ENCODE measurements at places on chromosomes 11 and 22.

DNA sequence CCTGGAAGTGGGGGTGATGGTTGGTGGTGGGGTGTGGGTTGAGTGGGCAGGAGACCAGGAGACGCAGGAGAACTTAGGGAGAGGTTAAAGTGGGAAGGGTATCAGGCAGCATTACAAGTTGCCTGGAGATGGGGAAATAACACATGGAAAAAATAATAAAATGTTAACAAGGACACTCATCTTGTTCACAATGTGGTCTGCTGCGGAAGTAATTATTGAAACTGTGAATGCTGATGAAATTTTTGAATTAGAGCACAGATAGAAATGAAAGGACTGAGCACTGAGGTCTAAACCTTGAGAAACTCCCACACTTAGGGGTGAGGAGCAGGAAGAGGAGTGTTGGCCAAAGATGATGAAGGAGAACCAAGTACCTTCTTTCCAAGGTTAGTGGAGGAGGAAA is 346.0 kb upstream of the PLET1 start:
- DNase-seq = no peak

- no peak for DNase-seq
Observed at GRCh38 chr11:70669871-70670675, 271.7 kb downstream of the CTTN start.

DNA sequence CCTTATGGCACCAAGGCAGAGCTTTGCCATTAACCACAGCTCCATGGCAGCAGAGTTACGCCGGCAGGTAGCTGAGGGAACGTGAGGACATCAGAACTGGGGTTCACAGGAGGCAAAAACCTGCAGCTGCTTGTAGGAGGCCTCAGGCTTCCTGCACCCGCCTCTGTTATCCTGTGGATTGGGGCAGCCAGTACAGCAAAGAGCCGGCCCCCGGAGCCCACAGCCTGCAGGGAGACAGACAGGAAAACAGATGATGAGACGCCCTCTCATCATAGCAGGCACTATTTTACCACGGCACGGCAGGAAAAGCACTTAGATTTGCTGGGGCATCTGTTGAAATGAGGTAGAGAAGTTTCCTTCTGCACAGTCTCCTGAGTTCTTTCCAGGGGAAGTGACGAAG is 870.3 kb downstream of the TBC1D22A start:
- DNase-seq = no peak

DNA sequence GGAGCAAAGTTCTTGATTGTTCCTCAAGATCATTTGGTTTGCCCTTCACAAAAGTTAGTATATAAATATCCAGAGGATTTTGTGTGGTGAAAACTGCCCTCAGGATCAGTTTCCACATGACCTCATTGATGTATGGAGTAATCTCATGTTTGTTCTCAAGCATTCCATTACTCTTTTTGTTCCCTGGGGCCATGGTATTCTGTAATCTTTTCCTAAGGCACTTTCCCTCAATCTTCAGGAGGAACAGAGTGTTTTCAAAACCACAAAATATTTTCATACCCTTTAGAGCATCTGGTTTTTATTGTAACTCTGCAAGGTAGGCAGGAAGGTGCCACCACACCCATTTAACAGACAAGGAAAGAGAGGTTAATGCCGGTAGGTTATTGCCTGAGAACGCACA is 99.6 kb downstream of the FAM181B start:
- DNase-seq = no peak

DNA sequence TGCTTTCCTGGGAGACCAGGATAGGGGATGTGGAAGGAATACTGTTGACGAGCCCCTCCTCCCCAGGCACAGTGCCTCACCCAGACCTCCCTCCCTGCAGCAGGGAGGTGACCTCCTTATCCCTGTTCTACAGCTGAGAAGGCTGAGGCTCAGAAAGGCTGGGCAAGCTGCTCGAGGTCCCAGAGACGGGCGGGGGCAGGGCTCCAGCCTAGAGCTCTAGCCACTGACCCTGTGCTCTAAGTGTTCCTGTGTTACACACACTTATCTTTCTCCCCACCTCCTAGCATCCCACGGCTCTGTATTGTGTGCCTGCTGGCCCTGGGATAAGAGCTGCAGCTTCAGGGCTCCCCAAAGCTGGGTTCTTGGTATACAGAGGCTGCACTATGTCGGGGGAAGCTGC is 7.9 kb downstream of the CCDC134 start:
- DNase-seq = no peak

DNA sequence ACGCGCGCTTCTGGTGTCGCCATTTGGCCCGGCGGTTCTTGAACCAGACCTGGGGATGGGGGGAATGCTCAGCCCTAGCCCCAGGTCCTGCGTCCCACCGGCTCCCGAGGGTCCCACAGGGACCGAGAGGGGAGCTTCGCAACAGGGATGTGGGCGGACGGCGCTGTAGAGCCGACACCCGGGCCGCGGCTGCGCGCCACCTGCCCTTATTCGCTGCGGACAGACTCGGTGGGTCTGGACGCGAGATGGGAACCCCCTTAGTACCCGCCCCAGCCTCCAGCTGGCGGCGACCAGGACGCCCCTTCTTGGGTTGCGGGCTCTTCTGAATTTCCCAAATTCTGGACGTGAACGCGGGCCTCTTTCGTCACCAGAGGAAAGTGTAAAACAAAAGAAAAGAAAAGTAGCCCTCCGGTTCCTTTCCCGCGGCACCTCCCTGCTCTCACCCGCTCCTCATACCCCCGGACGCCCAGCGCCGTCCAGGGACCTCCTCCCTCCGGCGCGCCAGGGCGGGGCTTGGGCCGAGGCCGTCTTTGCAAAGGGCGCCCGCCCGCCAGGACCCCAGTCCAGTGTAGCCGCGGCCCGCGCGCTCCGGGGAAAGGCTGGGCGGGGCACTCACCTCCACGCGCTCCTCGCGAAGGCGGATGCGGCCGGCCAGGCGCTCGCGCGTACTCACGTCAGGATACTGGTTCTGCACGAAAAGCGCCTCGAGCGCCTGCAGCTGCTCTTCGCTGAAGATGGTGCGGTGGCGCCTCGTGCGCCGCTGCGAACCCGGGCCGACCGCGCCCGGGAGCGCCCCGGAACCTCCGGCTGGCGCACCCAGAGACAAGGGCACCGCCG is 827 bp downstream of the GSC2 start:
- DNase-seq = no peak

DNA sequence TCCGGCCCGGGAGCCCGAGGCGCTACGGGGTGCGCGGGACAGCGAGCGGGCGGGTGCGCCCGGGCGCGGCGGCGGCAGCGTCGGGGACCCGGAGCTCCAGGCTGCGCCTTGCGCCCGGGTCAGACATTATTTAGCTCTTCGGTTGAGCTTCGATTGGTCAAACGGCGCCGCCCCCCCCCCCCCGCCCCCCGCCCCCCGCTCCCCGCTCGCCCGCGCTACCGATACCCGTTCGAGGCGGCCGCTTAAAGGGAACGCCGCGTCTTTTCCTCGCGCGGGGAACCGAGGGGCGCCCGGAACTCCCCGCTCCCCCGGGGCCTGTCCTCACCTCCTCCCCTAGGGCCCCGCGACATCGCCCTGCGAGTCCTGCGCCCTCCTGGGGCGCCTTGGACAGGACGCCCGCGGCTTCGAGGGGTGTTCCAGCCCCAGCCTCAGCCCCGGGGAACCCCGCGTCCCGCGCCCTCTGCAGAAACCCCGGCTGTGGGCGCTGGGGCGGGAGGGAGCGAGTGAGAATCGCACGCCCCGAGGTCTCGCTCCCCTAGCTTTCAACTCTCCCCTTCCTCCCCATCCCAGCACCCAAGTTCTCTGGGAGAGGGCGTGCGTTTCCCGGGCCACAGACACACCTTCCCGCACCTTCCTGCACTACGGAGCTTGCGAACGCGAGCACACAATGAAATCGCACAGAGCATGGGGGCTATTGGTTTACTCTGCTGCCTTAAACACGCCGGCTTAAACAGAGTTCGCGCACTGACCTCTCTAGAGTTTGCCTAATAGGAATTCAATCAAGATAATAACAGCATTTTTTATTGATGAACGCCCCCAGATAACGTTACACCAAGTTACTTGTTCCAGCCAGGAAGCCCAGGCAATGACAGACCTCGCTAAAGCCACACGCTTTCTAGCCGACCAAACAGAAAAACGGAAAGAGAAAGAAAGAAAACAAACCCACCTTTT is at the start of gene BDNF:
BDNF (minus strand) TSS at position 105 of the 951 bp plus-strand sequence. CDS start 41,891 bp downstream, outside the sequence.
- DNase-seq = peak; percentile 59

- no peak for DNase-seq
Observed at GRCh38 chr11:133957900-133958299, 1.1 kb upstream of the IGSF9B start.

- DNase-seq = peak; percentile 14
Observed at GRCh38 chr11:78961247-78961646, 386.6 kb upstream of the NARS2 start.

DNA sequence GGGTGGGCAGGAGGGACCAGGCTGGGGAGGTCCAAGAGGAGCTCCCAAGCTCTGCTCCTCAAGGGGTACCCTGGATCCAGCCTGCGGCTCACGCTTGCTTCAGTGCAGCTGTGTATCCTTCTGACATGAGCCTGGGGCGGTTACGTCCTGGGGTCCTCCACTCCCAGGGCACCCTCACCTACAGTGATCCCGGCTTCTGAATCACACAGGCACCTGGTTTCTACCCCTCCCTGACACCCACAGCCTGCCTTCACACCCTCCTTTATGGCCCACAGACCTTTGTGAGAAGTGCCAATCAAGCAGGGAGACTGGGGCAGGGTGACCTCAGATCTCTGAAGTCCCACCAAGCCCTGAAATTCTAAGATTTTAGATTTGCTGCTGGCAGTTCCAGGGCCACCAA is 1.5 kb downstream of the MPST start:
- no peak for DNase-seq

GRCh38 chr22:17956630-17957029 is 67.7 kb downstream of the MICAL3 start:
- DNase-seq = no peak

- no peak for DNase-seq
Observed at GRCh38 chr22:21714059-21714770, 21.4 kb downstream of the YPEL1 start.

- DNase-seq = peak; percentile 61
Observed at GRCh38 chr11:17012712-17013547, 1.3 kb downstream of the PLEKHA7 start.

GRCh38 chr11:119641983-119642745 is 86.8 kb downstream of the NECTIN1 start:
- peak; percentile 72 for DNase-seq

GRCh38 chr22:31400023-31400397 is 606 bp downstream of the DRG1 start:
- DNase-seq = no peak

DNA sequence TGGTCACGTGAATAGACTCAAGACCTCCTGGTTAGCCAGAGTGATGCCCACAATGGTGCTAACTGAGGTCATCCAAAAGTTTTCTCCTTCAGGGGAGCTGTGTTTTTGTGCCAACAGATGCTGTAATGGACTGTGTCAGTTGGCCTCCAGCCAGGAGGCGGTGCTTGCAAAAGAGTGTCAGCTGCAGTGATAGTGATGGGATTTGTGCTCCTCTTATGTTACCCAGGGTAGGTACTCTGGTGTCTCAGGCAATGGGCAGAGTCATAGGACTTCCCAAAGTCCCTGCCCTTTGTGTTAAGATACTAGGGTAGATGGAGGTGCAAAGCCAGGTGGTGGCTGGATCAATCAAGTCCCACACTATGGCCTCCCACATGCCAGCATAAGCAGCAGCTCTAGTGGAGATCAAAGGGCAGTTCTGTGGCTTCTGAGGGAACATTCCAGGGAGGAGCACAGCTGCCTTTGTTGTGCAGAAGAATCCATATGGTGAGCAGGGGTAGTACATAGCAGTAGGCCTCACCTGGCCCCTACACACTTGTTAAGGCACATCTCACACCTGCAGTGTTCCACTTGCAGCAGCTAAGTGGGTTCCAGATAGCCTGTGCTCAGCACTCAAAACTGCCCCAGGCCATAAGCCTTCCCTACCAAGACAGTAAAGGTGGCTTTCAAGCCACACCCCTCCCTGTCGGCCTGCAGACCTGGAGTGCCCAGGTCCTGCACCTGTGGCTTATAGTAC is 9.4 kb upstream of the FANCF start:
- no peak for DNase-seq

DNA sequence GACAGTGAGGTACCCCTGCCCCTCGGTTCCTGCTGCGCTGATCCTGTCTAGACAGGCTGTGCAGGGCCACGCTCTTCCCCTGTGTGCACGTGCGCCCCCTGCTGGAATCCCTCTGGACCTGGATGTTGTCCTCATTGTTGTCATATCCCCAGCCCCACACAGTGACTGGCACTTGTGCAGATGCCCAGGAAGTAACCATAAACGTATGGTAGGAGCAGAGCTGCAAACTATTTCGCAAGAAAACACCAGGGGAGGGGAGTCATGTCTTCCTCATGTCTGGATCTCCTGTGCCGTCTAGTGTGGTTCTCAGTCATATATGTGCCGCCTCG is 114.7 kb downstream of the CRYBB2 start:
- peak; percentile 53 for DNase-seq

DNA sequence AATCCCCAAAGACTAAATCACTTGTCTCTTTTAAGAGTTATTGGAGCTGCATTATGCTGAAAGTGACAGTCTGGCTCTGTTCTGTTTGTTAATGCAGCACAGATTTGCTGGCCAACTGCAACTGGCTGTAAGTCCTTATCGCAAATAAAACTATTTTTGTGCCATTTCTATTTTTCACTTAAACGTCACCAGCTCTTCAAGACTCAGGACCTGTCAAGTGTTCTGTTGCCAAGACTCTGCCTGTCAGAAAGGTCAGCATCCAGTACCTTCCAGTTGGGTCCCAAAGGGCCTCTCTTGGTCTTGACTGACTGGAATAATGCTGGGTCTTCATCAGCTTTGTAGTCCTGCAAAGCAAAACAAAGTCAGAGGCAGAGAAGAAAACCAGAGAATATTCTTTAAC is 45.6 kb downstream of the PITPNB start:
- DNase-seq = no peak

- no peak for DNase-seq
Observed at GRCh38 chr11:69342588-69343330, 48.8 kb downstream of the MYEOV start.

DNA sequence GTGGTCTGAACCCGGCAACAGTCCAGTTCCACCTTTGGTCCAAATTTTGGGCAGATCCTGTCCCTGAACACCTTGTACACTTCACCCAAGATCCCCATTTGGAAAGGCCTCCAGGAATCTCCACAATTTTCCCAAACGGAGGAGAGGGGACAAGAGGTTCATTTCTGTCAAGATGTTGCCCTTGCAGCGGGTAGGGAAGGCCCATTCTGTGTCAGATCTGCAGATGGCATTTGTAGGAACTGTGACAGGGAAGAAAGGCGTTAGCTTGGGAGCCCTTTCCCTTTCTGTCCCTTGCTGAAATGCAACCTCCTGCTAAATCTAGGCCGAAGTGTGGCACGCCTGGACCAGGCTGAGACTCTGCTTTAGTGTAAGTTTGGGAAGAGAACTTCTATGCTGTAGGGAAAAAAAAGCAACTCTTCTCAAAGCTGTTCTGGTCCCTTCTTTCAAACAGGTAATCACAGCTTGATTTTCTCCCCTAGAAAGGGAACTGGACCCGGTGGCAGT is 86.0 kb downstream of the SCN3B start:
- no peak for DNase-seq

GRCh38 chr22:49976439-49977175 is 16.0 kb downstream of the PIM3 start:
- no peak for DNase-seq

GRCh38 chr11:94449437-94449836 is 44.2 kb downstream of the MRE11 start:
- peak; percentile 1 for DNase-seq

GRCh38 chr22:44179196-44179988 is 1.3 kb upstream of the PARVG start:
- DNase-seq = no peak
